Uterus (tissue), 4 donors: ENCODE measurements at places on chromosomes 5 and 9.

GRCh38 chr5:57524348-57525060, 41.9 kb upstream of the ACTBL2 start:
- no peak for DNase-seq

DNA sequence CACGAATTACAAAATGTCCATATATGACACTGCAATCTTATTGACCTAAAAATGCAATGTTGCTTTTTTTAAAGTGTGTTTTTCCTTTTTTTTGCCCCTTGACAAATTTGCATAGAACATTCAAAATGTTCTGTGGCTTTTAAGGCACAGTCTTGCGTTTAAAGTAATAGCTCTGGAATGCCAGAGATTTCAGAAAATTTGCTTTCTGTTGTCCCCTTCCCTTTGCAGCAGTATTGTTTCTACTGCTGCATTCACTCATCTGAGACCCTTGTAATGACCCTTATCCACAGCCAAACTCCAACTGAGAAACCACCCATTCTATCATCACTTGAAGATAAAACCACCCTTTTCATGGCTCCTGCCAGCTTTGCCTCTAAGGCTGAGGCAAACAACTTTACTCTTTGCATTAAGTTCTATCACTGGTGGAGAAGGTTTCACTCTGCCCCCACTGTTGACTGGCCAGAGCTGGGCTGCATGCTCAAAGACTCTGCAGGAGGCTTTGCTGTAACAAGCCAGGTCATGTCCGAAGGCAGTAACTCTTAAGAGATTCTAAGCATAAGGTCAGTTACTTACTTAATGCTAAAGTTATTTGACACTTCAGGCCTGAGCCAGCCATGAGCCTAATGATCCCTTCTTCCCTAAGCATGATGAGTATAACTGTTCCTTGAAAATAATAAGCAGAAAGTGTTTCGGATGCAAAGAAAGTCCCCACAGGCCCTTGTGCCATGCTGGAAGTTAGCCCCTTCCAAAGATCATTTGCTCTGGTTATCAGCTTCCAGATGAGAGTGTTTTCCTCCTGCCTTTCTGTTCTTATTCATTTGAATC, 101.9 kb downstream of the CD180 start:
- peak; percentile 23 for DNase-seq

- DNase-seq: no peak
Observed at GRCh38 chr9:79583952-79584654, 12.3 kb downstream of the TLE4 start.

DNA sequence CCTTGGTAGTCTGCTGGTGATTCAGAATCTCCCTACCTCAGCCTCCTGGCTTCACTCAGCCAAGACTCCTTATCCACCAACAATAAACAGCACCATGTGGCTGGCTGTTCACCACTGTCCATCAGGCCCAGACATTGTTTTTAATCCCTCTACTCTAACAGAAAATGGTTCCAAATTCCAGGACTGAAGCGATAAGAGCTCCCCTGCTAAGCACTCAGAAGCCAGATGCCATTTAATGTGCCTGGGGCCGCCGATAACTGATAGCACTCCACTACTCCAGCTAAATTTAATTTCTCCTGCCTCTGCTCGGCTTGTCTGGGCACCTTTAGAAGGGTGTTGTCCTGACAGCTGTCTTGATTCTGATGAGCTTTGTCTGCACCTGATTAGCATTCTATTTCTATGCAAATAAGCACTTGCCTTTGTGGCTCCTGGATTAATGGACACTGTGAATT, 47.1 kb downstream of the ZNF622 start:
- DNase-seq: no peak

GRCh38 chr5:14156290-14156649, 13.1 kb downstream of the TRIO start:
- no peak for DNase-seq

DNA sequence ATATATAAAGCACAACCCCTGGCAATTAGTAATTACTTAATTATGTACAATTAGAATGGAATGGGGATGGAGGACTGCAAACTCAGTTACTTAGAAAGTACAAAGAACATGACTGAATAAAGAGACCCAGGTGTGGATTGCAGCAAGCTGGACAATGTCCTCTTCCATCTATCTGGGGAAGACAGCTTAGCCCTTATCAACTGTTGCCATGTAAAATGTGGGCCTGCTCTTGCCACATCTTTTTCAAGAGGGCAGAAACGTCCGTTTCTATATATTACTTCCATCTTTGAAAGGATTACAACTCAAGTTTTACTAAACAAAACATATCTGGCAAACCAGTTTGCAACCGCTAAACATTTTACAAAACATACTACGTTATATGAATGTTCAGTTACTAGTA, 26.2 kb downstream of the GOLPH3 start:
- DNase-seq: no peak

GRCh38 chr9:5786370-5787127, 46.4 kb downstream of the ERMP1 start:
- no peak for DNase-seq

DNA sequence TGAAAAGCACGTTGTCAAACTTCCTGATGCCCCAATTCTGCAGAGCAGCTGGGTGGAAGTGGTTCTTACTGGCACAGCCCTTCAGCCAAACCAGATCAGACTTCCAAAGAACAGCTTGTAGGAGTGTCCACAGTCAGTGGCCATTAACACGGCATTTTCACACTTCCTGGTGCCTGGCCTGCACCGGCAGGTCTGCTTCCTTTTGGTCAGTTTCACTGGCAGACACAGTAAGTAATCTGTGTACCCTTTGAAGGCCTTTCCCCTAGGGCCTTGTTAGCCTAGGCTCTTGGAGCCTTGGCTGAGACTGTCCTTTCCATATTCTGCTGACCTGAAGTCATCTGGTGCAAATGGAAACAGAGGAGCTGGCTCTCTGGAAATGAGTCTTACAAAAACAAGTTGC, 297.5 kb upstream of the TNC start:
- DNase-seq: no peak

DNA sequence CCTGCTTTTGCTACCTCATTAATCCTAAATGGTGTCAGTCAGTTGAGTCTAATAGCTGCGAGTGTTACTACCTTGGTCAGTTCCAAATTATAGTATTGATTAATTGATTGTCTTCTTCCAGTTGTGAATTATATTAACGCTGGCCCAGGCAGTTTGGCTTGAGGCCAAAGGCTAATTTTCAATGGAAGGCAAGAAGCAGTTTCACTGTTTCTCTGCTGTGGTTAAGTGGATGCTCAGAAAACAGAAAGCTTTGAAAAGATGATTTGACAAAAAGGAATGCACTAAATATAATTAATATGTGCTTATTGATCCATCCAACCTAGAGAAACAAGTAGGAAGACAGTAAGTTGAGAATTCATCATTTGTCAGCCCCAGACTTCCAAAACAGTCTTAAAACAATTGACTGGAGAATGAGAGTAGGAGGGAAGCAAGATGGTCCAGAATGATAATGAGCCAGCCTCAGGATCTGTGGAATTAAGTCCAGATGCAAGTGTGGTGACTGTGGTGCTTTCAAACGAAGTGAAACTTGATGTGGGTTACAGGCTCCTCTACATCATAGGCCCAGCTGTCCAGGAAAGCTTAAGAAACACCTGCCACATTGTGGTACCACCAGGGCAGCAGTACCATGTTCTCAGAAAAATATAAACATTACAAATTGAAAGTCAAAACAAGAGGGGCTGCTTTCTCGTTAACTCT, 1371.0 kb upstream of the DMAC1 start:
- DNase-seq: no peak

DNA sequence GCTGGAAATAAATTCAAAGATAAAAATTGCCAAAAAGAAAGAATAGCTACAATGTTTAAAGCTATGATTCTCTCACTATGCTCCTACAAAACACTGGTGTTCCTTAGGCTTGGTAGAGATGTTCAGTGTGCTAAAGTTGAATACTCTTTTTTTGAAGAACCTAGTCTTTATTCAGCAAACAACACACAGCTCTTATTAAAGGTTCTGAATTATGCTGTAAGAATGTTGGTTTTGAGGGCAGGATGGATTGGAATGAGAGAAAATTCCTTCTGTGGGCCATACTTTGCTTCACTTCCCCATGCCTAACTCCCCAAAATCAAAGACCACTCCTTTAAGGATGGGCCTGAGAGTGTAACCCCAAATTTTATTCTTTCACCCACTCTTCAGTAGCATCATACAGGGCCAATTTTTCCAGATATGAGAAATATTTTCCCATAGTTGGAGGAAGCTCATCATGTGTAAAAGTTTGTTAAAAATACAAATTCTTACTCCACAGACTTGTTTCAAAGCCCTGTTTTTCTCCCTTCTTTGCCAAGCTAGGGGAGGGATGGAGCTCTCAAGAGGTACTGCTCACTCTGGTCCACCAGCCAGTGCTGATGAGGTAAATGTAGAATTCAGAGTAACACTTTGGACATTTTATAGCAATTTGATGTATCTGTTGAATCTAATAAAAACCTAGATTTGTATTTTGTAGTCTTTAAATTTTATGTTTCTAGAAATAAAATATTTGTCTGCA, 99.3 kb downstream of the GDNF start:
- no peak for DNase-seq

DNA sequence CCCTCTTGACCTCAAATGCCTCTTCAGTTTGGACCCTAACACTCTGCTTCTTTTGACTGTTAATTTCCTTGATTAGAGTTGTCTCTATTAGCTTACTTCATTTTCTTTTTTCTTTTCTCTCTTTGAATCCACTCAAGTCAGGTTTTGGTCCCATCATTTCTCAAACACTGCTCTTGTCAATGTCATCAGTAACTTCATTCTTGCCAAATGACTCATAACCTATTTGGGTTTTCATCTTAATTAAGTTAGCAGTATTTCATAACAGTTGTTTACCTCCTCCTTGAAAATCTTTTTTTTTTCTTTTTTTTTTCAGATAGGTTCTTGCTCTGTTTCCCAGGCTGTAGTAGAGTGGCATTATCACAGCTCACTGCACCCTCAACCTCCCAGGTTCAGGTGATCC, 119.6 kb downstream of the PARP8 start:
- DNase-seq: no peak

- no peak for DNase-seq
Observed at GRCh38 chr9:27194401-27195091, 85.5 kb downstream of the TEK start.

GRCh38 chr5:127849408-127849807, 146.2 kb downstream of the CCDC192 start:
- no peak for DNase-seq

DNA sequence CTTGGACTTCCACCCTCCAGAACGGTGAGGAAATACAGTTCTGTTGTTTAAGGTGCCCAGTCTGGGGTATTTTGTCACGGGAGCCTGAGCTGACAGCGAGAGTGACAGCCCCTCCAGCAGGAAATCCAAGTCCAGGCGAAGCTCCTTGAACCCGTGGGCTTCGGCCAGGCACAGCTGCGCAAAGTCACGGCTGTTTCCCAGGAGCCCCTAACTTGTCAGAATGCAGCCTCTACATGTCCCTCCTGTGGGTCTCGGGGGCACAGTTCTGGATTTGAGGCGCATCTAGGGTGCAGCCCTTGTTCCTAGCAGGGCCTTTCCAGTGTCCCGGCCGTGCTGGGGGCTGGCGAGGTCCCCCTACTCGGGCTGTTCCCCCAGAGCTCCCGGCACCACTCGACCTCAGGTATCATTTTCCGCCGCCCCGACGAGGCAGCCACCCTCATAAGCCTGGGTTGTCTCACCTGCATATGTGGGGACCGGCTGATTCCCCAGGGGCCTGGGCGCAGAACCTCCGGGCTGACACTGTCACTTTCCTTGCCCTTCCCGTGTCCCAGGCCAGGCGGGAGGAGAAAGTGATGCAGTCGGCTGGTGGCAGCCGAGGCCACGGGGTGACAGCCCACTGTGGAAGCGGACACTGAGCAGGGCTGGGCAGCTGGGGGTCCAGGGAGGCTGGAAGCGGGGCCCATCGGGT, 4.5 kb downstream of the LCN8 start:
- DNase-seq: no peak

DNA sequence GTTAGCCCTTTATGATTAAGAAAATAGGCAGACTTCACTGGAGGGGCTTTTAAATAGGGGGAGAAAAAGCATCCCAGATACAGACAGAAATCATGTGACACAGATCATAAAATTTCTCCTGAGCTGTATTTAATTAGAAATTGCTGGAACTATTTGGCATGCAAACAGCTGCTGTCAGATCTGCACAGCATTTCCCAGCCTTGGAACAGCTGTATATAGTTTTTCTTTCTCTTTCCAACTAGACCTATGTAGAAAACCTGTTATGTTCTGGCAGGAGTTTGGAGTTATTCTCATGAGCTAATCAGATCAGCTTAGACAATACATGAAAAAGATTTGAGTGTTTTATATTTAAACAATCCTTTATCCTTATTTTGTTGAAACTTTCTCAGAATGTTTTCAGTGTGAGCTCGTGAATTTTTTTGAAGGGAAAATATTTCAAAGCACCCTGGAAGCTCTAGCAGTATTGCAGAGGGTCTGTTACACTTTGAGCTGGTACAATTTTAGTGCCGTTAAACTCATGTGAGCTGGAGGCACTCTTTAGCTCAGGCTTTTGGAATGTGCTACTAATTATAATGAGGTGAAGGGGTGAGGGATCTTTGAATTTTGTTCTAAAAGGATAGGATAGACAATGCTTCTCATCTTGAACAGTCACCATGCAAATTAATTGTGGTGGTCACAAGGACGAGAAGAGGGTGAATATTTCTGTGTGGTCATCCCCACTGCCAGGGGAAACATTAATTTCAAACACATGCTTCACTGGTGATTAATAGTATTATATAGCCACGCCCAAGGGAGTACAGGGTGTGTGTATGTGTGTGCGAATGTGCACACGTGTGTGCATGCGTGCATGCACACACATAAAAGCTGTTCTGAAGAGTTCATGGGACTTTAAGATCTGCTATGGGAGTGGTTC, 239.4 kb upstream of the FBXL7 start:
- no peak for DNase-seq

- no peak for DNase-seq
Observed at GRCh38 chr5:144798595-144798994, 627.9 kb downstream of the KCTD16 start.

- no peak for DNase-seq
Observed at GRCh38 chr5:66285343-66285922, 141.3 kb downstream of the SREK1 start.

- DNase-seq: no peak
Observed at GRCh38 chr9:23044549-23044948, 597.9 kb downstream of the DMRTA1 start.

- DNase-seq: no peak
Observed at GRCh38 chr5:173236531-173237142, 1.6 kb upstream of the NKX2-5 start.

- DNase-seq: no peak
Observed at GRCh38 chr5:143182901-143183820, 220.3 kb downstream of the NR3C1 start.

- DNase-seq: peak; percentile 65
Observed at GRCh38 chr9:129317179-129318011, 139.3 kb upstream of the IER5L start.

GRCh38 chr5:174614500-174615135, 109.8 kb upstream of the MSX2 start:
- DNase-seq: no peak

DNA sequence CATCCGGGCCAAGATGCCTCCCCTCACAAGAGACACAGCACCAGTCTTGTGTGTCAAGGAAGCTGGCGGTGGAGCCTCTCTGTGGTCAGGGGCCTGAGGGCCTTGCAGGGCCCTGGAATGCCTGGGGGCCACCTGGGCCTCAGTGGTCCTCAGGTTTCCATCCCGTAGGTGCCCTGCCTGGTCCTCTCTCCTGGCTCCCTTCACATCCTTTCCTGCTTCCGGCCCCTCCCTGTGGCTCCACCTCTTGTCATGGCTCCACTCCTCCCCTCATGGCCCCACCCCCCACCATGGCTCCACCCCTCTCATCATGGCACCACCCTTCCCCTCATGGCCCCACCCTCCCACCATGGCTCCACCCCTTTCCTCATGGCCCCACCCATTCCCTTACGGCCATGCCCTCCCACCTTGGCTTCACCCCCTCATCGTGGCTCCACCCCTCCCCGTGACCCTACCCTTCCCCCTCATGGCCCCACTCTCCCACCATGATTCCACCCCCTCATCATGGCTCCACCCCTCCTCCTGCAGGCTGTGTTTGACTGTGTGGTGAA, 175.8 kb downstream of the CACNA1B start:
- DNase-seq: no peak
